ENCODE measurements at places on chromosomes 12 and 14.

GRCh38 chr14:74647061-74647677 lies 35.1 kb upstream of the LTBP2 start:
- H3K27ac ChIP-seq, result no peak overlapping the region
- H3K4me3 ChIP-seq, result no peak overlapping the region
- no peaks in the 10 kb centered on the region for H3K36me3 ChIP-seq
- no peak for DNase-seq
- no peaks in the 10 kb centered on the region for H3K27me3 ChIP-seq
- H3K4me1 ChIP-seq, result no peaks in the 10 kb centered on the region

GRCh38 chr14:59229653-59230406 lies 41.4 kb downstream of the DAAM1 start:
- no peak for DNase-seq
- no peak overlapping the region for H3K27ac ChIP-seq
- peaks cover 5% of the 10 kb centered on the region for H3K4me1 ChIP-seq
- H3K27me3 ChIP-seq, result no peaks in the 10 kb centered on the region
- no peaks in the 10 kb centered on the region for H3K36me3 ChIP-seq

- H3K4me3 ChIP-seq, result no peak overlapping the region
- peaks cover 42% of the 10 kb centered on the region for H3K27me3 ChIP-seq
- no peak overlapping the region for H3K27ac ChIP-seq
- no peaks in the 10 kb centered on the region for H3K36me3 ChIP-seq
- H3K4me1 ChIP-seq, result no peaks in the 10 kb centered on the region
These were observed 75.5 kb upstream of the OTX2 start for GRCh38 chr14:56885825-56886224.

DNA sequence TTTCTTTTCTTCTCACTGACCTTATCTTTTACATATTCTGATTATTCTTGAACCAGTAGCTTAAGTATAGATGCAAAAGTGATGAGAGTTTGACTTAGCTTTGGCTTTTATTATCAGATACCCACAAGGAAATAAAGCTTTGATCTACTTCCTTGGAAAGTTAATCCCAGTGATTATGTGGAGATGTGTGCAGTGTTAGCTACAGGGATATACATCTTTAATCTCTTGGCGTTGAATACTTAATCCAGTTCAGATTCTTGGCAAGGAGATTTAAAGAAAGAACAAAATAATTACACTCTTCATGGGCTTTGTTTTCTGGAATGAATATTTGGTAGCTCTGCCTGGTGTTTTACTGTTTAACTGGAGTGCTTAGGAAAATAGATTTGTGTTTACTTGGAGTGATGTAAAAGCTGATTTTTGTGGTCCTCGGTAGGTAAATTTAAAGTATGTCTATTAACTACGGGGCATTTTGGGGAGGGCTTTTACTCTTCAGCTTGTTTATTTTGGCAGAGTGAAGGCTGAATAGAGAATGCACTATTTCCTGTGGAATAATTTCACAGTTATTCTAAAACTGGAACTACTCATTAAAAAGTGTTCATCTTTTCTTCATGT lies 150.1 kb upstream of the LRIG3 start:
- no peak overlapping the region for H3K4me3 ChIP-seq
- no peak overlapping the region for H3K27ac ChIP-seq
- no peak for DNase-seq

GRCh38 chr14:99667821-99668220 lies 16.3 kb upstream of the CYP46A1 start:
- no peak for DNase-seq
- no peaks in the 10 kb centered on the region for H3K36me3 ChIP-seq
- H3K27ac ChIP-seq, result no peak overlapping the region
- peaks cover 4% of the 10 kb centered on the region for H3K27me3 ChIP-seq
- no peak overlapping the region for H3K4me3 ChIP-seq

- peaks cover 91% of the 10 kb centered on the region for H3K4me1 ChIP-seq
- DNase-seq, result peak; percentile 52
- peaks cover 21% of the 10 kb centered on the region for H3K27me3 ChIP-seq
- H3K27ac ChIP-seq, result peak overlapping the region; percentile 68
These were observed 7.6 kb downstream of the VPS37B start for GRCh38 chr12:122888232-122888752.

DNA sequence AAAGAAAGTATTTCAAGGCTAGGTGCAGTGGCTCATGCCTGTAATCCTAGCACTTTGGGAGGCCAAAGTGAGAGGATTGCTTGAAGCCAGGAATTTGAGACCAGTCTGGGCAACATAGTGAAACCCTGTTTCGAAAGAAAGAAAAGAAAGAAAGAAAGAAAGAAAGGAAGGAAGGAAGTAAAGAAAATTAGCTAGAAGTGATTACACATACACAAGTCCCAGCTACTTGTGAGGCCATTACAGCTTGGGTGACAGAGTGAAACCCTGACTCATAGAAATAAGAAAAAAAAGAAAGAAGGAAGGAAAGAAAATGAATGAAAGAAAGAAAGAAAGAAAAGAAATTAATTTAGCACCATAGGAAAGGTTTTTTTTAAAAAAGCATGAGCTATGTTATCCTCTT lies 33.3 kb upstream of the PPP1CC start:
- H3K4me1 ChIP-seq, result peaks cover 80% of the 10 kb centered on the region
- no peak for DNase-seq
- H3K27ac ChIP-seq, result peak overlapping the region; percentile 99
- H3K27me3 ChIP-seq, result no peaks in the 10 kb centered on the region

GRCh38 chr12:119544765-119545625 lies 48.6 kb upstream of the TMEM233 start:
- no peak overlapping the region for H3K4me3 ChIP-seq
- no peaks in the 10 kb centered on the region for H3K36me3 ChIP-seq
- no peaks in the 10 kb centered on the region for H3K4me1 ChIP-seq
- H3K27me3 ChIP-seq, result peaks cover 13% of the 10 kb centered on the region
- no peak overlapping the region for H3K27ac ChIP-seq

DNA sequence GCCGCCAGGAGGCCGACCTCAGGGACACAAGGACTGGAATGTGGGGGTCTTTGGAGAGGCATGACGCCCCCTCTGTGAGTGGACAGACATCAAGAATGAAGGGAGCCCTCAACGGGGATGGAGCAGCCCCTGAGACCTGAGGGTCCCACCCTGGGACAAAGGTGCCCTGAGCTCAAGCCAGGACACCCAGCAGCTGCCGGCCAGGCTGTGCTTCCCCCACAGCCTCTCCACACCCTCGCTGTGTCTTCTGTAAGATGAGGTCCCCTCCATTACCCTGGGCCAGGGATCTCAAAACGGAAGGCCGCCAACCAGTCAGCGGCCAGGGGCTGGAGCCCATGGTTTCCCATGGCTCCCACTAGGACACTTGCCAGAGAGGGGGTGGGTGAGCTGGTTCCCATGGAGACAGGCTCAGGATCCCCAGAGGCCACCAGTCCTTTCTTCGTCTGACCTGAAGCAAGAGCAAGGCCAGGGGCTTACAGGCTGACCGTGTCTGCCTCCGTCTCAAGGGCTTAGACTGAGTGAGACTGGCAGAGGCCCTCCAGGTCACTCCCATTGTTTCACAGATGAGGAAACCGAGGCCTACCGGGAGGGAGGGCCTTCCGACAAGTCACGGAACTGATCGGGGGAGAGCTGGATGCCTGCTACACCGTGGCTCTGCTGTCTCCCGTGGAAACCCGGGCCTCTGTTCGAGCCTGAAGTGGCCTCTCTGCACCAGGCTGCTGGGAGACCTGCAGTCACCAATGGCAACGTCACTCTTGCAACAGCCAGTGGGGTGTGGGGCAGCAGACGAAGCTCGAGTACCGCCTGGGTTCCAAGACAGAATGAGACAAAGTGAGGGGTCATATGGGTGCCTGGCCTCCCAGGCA lies 91.7 kb upstream of the DIO3 start:
- H3K36me3 ChIP-seq, result no peaks in the 10 kb centered on the region
- H3K27me3 ChIP-seq, result no peaks in the 10 kb centered on the region
- no peak for DNase-seq
- H3K4me1 ChIP-seq, result no peaks in the 10 kb centered on the region

DNA sequence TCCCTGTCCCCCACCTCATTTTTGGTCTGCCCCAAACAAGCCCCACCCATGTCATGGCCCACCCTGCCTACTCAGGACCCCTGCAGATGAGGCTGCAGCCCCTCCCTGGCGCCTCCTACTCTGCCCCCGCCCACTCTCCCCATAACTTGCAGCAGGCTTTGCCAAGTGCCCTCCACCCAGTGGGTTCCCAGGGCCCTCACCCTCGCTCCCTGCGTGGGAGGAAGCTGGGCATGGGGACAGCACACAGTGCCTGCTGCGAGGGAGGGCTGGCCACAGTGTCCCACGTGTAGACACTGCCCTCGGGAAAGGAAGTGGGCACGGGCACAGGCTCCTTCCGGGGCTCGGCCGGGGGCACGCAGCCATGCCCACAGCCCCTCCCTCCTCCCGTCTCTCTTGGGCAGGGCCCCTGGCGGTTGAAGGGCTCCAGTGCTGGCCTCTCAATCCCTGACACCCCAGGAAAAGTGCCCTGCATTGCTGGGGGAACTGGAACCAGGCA lies 9.4 kb downstream of the AKT1 start:
- no peak overlapping the region for H3K27ac ChIP-seq
- no peaks in the 10 kb centered on the region for H3K27me3 ChIP-seq
- H3K36me3 ChIP-seq, result peaks cover 1% of the 10 kb centered on the region

DNA sequence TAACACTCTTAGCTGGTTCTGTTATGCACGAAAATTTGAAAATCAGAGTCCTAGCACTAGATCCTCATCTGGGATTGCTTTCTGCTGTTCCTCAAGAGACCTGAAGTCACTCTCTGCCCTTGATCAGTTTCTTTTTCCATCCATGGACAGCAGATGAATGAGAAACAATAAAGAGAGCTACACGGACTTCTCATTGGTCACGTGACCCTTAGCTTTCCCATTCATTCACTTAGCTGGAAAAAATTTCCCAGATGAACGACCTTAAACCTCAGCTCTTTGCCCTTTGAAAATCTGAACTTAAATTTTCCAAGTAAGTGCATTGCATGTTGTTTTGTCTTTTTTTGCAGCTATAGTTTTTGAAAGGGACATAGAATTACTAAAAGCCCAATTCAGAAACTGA lies 27.2 kb upstream of the RGS6 start:
- no peak for DNase-seq
- no peak overlapping the region for H3K4me3 ChIP-seq
- peaks cover 28% of the 10 kb centered on the region for H3K27me3 ChIP-seq
- no peak overlapping the region for H3K27ac ChIP-seq

GRCh38 chr12:19198272-19198671 lies 68.7 kb downstream of the PLEKHA5 start:
- DNase-seq, result no peak
- H3K4me3 ChIP-seq, result no peak overlapping the region
- no peak overlapping the region for H3K27ac ChIP-seq
- H3K4me1 ChIP-seq, result peaks cover 5% of the 10 kb centered on the region
- no peaks in the 10 kb centered on the region for H3K36me3 ChIP-seq
- no peaks in the 10 kb centered on the region for H3K27me3 ChIP-seq

GRCh38 chr12:104109446-104110271 lies 28.4 kb downstream of the NFYB start:
- no peak for DNase-seq
- no peaks in the 10 kb centered on the region for H3K27me3 ChIP-seq
- H3K4me1 ChIP-seq, result peaks cover 11% of the 10 kb centered on the region
- no peak overlapping the region for H3K4me3 ChIP-seq

DNA sequence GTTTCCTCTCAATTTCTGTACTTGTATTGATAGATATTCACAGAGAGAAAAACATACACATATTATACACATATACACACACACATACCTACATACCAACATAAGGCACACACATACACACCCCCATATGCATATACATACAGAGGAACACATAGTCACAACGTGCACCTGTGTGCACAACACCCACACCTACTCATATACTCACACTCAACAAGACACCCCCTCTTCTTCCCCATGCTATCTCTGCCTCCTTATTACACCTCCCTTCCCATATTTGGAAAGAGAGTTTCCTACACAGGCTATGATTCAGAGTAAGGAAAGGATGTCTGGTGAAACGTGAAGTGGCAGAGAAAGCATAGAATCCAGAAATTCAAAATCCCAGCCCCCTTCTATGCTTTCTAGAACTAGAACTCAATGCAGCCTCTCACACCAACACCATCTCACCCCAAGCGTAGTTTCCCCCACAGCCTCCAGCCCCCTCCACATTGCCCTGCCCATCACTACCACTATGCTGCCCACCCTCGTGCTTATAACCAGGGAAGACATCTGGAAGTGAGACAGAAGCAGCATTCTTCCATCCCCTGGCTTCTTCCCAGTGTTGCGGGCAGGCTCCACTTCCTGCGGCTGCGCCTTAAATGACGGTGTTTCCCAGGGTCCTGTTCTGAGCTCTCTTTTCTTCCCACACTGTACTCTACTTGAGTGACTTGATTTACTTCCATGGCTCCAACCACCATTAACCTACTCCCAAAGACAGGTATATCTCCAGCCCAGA lies 2.4 kb downstream of the RNASE8 start:
- H3K27me3 ChIP-seq, result peaks cover 34% of the 10 kb centered on the region
- no peak for DNase-seq
- H3K4me3 ChIP-seq, result no peak overlapping the region
- H3K27ac ChIP-seq, result no peak overlapping the region
- no peaks in the 10 kb centered on the region for H3K36me3 ChIP-seq

DNA sequence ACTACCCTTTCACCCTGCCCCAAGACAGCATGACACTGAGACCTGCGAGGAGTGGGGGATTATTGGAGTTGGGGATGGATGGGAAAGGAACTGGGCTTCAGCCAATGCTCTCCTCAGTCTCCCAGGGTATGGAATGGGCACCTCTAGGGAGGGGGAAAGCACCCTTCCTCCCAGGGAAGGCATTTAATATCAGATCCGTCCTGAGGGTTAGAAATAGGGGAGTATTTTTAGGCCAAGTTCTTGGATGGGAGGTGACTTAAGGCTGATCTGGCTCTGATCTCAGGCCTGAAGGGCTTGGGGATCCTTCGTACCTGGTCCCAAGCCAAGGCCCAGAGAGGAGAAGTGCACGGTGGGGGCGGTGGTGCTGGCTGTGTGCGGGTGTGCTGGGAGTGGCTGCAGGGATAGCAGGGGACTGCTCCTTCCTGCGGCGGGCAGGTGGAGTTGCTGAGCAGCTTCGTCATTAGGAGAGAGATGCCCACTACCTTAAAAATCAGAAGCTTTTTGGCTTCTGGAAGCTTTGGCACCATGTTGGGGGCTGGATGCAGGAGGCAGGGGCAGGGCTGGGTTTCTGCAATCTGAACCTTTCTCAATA lies 7.0 kb upstream of the CEBPE start:
- H3K27ac ChIP-seq, result no peak overlapping the region
- H3K27me3 ChIP-seq, result no peaks in the 10 kb centered on the region
- DNase-seq, result no peak
- peaks cover 6% of the 10 kb centered on the region for H3K4me1 ChIP-seq

- no peak for DNase-seq
- H3K4me3 ChIP-seq, result no peak overlapping the region
- no peak overlapping the region for H3K27ac ChIP-seq
- H3K36me3 ChIP-seq, result no peaks in the 10 kb centered on the region
These were observed 90.1 kb upstream of the CPSF6 start for GRCh38 chr12:69149270-69149669.

GRCh38 chr12:106760184-106760531 lies 14.3 kb upstream of the RIC8B start:
- peaks cover 17% of the 10 kb centered on the region for H3K4me1 ChIP-seq
- no peaks in the 10 kb centered on the region for H3K27me3 ChIP-seq
- H3K4me3 ChIP-seq, result peak overlapping the region; percentile 79

GRCh38 chr12:72098622-72099021 lies 160.0 kb downstream of the TPH2 start:
- H3K4me3 ChIP-seq, result no peak overlapping the region
- no peak for DNase-seq
- H3K36me3 ChIP-seq, result no peaks in the 10 kb centered on the region
- no peak overlapping the region for H3K27ac ChIP-seq

- peaks cover 39% of the 10 kb centered on the region for H3K36me3 ChIP-seq
- peak overlapping the region; percentile 30 for H3K27ac ChIP-seq
- no peak overlapping the region for H3K4me3 ChIP-seq
- no peak for DNase-seq
- H3K27me3 ChIP-seq, result no peaks in the 10 kb centered on the region
These were observed 82.2 kb downstream of the LGMN start for GRCh38 chr14:92666251-92666650.

- no peaks in the 10 kb centered on the region for H3K27me3 ChIP-seq
- peak overlapping the region; percentile 89 for H3K27ac ChIP-seq
- H3K4me3 ChIP-seq, result peak overlapping the region; percentile 61
These were observed 129.3 kb upstream of the RAP1B start for GRCh38 chr12:68481181-68481941.

Data from activated T-cell treated with anti-CD3 and anti-CD28 coated beads, Interleukin-2, amount 50 U/mL, for 72 hours (primary cell).